ENCODE measurements at places on chromosomes 11 and 22.

GRCh38 chr11:111303461-111303860, 5.1 kb downstream of the POU2AF3 start:
- DNase-seq, result peak; percentile 21

- DNase-seq, result no peak
Measured at GRCh38 chr22:24436553-24436952, 9.2 kb downstream of the ADORA2A start.

GRCh38 chr22:46023558-46023981, 46.6 kb upstream of the WNT7B start:
- DNase-seq, result peak; percentile 75

DNA sequence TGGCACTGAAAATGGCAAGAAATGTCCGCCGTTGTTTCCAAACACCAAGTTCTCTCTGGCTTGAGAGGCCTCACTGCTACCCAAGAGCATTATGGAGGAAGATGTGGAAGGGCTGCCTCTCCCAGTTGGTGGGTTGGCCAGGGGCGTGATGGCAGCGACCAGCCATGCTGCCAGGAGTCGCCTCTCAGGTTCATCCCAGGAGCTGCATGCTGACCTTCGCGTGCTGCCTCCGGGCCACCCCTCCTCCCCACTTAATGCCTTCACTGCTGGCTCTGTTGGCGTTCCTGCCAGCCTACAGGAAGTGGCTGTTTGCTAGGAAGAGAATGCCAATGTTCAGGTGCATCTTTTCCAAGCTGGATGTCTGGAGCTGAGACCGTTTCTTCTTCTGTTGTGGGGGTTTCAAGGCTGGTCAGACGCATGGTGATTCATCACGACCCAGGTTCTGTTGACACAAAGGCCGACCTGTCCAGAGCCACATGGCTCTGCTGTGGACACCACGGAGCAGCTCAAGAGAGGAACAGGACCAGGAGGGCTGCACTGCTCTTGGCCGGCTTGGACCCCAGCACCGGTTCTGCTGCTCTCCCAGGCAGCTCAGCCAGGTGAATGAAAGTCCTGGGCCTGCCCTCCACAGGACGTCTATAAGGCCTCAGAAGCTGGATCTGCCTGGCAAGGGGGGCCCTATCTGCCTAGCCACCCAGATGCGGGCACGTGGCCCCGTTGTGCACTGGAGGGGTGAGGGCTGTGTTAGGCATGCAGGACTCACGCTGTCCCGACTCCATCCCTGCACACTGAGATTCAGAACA, 25.1 kb downstream of the TBX1 start:
- DNase-seq, result no peak

GRCh38 chr11:70306586-70307033, 36.1 kb downstream of the PPFIA1 start:
- peak; percentile 26 for DNase-seq

DNA sequence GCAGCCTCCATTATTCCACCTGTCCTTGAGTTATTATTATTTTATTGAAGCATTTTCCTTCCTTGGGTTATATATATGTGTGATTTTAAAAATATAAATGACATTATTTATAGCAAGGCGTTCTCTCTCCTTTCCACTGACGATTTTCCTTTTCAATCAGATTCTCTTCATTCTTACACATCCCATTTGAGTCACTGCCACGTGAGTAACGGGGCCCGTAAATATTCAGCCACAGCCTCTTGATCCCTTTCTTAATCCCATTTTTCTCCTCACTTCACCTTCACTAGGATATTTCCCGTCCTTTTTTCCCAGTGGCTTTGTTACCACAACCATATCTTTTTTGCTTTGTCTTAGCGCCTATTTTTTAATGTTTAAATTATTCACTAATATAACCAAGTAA, 396.2 kb downstream of the NTM start:
- no peak for DNase-seq

GRCh38 chr11:127733552-127733951, 733.0 kb upstream of the KIRREL3 start:
- DNase-seq, result no peak

DNA sequence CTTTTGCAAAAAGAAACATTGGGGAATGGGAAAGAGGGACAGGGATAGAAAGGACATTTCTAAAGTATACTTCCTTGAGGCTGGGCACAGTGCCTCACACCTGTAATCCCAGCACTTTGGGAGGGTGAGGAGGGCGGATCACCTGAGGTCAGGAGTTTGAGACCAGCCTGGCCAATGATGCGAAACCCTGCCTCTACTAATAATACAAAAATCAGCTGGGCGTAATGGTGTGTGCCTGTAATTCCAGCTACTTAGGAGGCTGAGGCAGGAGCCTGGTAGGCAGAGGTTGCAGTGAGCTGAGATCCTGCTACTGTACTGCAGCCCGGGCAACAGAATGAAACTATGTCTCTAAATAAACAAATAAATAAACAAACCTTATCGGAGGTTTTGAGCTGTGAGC, 16.3 kb upstream of the TEF start:
- no peak for DNase-seq

GRCh38 chr22:50602338-50602700, 1.7 kb downstream of the MAPK8IP2 start:
- no peak for DNase-seq

DNA sequence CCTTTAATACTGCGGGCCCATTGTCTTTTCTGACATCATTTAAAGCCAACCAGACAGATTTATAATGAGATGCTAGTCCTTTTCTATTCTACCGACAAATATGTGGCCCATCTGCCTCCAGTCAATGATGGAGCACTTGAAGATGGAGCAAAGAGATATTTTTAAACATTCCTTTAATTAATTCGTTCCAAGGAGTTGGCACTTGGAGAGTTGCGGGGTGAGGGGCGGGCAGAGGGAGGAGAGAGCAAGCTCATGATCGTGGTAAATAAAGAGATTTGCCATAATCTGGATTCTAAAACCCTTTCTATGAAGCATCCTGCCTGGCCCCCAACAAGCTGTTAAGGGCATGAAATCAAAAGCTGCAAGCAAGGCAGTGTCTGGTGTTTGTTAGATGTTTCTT, 5.0 kb downstream of the SLC1A2 start:
- DNase-seq, result no peak

GRCh38 chr11:104663190-104664140, 234.8 kb downstream of the CASP12 start:
- peak; percentile 7 for DNase-seq

- no peak for DNase-seq
Measured at GRCh38 chr22:23113067-23113846, 28.5 kb downstream of the RSPH14 start.

DNA sequence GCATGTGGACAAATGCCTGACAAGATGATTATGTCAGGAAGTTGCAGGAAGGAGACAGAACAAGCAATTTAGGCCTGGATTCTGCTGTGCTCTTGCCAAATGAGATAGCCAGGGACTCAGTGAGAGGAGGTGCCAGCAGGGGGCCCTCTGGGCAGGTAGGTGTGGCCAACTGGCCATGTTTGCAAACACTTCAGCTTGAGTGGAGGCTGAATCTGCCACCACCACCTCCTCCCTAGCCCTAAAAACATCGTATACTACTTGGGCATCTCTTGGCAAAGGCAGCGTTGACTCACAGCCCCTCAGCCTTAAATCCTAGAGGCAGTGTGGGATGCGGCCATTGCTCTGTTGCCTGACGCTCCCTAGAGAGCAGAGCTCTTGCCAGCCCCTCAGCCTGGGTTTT, 95.1 kb upstream of the PLET1 start:
- peak; percentile 55 for DNase-seq

DNA sequence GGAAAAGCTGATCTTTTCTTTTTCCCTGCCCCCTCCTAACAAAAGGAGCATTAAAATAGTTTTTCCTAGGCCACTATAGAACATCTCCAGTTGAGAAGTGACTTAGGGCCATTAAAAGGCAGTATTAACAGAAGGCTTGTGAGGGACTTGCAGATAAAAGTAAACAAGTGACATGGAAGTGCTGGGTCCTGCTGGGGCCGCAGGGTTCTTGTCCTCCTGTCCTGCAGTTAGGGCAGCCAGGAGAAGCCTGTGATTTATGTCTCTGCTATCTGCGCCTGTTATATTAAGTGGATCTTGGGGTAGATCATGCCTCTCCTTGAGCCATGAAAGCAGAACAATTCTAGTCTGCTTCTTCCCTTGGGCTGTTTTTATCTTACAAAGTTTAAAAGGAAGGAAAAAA, 271.4 kb upstream of the C11orf87 start:
- no peak for DNase-seq

DNA sequence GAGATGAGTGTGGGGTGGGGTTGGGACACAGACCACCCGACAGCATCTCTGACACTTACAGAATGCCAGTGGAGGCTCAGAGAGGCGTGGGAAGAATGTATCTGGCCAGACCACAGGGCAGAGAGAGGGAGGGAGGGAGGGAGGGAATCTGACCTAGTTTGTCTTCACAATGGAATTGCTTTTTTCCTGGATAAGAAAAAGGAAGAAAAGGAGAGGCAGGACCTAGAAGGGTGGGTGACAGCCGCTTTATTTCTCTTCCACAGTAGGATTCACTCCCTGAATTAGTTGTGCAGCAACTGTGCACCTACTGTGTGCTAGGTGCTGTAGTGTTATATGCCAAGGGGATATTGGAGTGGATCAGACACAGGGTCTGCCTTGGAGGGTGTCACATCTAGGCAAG, 3.7 kb downstream of the KCNK4 start:
- DNase-seq, result no peak

DNA sequence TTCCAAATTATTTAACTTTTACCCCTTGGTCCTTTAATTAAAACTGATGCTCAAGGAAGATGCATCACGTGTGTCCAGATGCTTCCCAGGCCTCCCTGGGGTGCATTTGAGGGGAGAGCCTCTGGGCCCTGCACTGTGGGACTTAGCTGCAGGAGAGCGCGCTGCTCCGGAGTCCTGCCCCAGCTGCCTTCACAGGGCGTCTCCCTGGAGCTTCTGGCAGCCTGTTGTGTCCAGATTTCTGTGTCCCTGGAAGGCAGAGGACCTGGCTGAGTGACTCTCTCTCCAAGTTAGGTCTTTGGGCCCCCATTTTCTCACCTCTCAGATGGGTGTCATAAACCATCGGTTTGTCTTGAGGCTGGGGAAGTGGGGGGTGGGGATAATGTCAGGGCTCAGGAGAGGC, 3.0 kb downstream of the ARHGAP8 start:
- DNase-seq, result no peak

- DNase-seq, result peak; percentile 52
Measured at GRCh38 chr11:8779107-8779506, 96.5 kb downstream of the RPL27A start.
